ENCODE measurements at places on chromosomes 1 and 21.

GRCh38 chr1:8782001-8782620 lies 35.3 kb downstream of the RERE start:
- no peak for DNase-seq

- no peak for DNase-seq
Observed at GRCh38 chr1:3337798-3338724, 116.4 kb upstream of the ARHGEF16 start.

- DNase-seq, result no peak
Observed at GRCh38 chr1:179872558-179872957, 5.0 kb downstream of the TOR1AIP2 start.

DNA sequence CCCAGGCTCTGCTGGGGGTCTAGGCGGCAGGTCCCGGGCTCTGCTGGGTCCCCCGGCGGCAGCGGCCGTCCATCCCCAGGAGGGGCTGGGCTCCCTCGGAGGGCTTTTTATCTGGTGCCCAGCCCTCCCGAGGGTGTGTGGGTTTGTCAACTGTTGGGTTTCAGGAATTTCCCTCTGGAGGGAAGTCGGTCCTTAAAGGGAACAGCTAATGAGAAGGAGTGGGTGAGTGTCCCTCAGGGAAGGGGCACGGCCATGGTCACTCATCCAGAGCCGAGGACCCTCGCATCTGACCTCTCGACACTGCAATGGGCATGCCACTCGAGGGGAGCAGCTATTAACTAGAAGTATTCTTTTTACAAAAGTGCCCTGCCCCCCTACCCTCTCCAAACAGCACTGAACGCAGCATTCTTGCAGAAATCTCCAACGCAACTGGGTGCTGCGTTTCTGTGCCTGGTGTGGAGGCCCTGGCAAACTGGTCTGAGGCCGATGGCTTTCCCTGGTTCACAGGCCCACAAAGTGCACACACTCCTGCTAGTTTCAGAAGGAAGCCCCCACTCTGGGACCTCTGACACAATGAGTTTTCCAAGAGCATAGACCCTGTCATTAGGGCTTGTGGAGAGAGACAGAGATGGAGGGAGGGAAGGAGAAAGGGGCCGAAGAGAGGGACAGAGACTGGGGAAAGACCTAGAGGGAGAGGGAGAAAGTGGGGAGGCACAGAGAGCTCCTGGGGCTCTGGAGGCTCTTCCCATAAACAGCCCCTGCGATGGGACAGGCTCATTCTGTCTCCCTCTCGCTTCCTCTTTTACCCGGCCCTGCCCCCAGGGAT lies 1.0 kb upstream of the TSPEAR start:
- DNase-seq, result no peak

DNA sequence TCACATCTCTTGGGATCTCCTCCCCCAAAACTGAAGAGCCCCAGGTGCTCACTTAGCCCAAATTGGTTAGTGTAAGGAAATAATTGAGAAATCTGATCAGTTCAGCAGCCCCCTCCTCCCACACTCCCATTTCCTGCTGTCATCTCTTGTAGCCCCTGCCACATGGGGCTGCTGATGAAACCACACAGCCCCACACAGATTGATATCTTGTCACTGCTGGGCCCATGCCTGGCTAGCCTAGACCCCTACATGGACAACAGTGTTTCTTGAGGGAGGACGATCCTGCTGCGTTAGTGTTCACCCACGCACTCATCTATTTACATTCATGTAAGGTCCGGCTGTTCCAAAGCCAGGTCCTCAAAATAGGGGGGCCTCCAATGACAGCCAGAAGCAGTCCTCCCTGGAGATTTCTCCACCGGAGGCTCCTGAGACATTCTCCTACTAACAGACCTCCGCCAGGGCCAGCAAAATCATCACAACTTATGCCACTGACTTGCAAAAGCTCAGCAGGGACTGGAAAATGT lies 23.9 kb upstream of the RXRG start:
- DNase-seq, result no peak

GRCh38 chr1:54996869-54997710 lies 1.6 kb upstream of the BSND start:
- no peak for DNase-seq

GRCh38 chr21:44555200-44555875 lies 3.3 kb downstream of the KRTAP10-3 start:
- DNase-seq, result no peak

GRCh38 chr1:210347112-210347511 lies 18.4 kb downstream of the HHAT start:
- no peak for DNase-seq

GRCh38 chr1:37068897-37069296 lies 34.6 kb upstream of the GRIK3 start:
- no peak for DNase-seq

DNA sequence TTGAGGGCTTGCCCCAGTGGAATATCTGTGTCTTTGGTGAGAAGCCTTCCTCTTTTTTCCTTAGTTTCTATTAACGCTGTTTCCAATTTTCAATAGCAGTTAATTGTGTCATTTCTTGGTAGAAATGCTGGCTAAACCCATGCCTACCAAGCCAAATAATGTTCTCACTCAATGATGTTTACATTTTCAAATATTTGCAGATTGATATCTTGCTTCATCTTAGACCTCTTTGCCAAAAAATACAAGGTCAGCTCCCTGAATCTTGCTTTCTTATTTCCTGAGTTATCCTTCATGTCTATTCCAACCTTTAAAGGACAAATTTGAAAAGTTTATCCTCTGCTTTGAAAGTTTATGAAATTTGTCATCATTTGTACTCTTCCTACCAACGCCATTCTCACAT lies 5.1 kb downstream of the KCNJ15 start:
- no peak for DNase-seq

GRCh38 chr1:18637962-18638834 lies 7.6 kb downstream of the PAX7 start:
- DNase-seq, result no peak

DNA sequence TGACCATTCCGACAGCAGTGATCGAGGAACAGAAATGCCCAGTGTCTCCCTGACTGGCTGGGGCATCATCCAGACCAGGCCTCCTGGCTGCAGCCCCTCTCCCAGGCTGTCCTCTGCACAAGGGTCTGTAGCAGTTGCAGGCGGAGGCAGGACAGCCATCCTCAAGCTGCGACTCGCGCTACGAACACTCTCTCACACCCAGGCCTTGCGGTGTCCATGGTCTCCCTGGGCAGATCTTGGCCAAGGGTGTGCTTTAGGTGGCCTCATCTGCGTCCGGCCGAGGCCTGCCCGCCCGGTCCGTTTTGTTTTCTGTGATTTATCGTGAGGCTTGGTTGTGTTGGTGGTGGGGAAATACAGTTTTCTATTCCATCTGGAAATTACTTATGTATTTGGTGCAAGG lies 15.7 kb downstream of the FTCD start:
- DNase-seq, result no peak

DNA sequence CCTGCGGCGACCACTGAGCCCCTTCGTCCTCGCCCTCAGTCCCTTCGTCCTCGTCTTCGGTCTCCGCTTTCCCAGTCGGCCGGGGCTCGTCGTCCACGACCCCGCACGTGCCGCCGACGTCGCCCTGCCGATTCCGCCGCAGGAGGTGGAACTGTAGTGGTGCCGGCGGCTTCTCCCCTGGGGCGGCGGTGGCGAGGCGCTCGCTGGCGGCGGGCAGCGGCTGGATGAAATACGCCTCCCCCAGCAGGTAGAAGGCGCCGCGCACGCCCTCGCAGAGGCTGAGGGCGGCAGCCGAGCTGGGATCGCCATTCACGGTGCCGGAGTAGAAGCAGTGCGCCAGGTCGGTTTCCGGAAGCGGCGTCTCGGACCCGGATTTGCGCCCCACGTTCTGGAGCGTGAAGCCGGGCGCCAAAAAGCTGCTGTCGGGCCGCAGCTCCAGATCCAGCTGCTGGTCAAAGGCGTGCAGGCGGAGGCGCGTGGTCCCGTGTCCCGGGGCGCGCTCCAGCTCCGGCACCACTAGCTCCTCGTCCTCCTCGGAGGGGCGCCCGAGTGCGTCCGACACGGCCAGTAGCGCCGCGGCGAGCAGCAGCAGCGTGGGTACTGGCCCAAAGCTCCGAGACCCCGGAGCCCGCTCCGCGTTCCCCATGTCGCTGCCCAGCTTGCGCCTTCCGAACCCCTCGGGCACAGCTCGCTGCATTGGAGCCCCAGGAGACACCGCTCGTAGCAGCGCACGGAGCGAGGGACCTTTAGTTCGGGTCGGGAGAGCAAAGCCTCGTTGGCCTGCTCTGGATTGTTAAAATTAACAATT lies 747 bp downstream of the ADAMTS1 start:
- DNase-seq, result no peak

GRCh38 chr1:58762806-58763205 lies 21.0 kb downstream of the JUN start:
- DNase-seq, result no peak

DNA sequence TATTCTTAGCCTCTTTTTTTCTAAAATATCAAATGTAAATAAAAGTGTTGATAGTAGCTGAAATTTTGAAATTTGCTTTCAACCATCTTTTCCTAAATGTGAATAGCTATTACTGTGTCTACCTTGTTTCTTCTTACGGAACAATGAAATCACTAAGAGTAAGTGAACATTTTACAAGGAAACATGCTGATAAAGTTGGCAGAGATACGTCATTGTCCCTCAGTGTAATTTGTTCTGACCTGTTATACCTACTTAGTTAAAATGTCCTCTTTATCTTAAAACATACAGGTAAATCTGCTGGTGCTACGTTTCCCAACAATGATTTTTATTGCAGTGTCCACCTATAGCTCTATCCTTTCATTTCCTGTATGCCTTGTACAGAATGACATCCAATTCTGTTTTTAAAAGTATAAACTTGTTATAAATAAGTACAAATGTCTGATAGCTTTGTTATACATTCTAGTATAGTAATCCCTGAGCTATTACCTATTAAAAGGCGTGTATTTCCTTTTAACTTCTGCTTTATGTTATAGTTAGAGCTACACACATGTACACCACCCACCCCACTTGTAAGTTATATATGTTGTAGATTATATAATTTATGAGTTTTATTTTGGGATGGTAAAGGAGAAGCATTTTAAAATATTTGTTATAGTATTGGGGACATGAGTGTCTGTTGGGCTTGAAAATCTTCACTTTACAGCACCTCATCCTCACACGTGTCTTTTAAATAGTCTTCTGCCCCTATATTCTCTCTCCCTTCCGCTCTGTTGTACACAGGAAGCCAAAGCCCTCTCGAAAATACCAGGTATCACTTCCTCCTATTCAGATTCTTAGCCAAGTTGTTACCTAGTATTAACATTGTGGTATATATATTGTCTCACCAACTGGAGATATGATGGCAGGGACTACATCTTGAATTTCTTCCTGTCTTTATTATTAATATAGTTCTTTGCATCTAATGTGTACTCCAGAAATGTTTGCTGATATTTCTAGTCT lies 25.2 kb downstream of the LAMC1 start:
- no peak for DNase-seq

- DNase-seq, result no peak
Observed at GRCh38 chr1:43547538-43548072, 16.9 kb downstream of the PTPRF start.

GRCh38 chr1:109263597-109264378 lies 14.4 kb downstream of the CELSR2 start:
- DNase-seq, result peak; percentile 41

- DNase-seq, result no peak
Observed at GRCh38 chr21:34670962-34671348, 2.2 kb downstream of the CLIC6 start.

GRCh38 chr1:23736437-23737134 lies 6.7 kb upstream of the ELOA start:
- no peak for DNase-seq

GRCh38 chr1:160221089-160221488 lies 15.9 kb downstream of the PEA15 start:
- DNase-seq, result no peak

GRCh38 chr1:228417483-228418203 lies 982 bp upstream of the TRIM17 start:
- no peak for DNase-seq

DNA sequence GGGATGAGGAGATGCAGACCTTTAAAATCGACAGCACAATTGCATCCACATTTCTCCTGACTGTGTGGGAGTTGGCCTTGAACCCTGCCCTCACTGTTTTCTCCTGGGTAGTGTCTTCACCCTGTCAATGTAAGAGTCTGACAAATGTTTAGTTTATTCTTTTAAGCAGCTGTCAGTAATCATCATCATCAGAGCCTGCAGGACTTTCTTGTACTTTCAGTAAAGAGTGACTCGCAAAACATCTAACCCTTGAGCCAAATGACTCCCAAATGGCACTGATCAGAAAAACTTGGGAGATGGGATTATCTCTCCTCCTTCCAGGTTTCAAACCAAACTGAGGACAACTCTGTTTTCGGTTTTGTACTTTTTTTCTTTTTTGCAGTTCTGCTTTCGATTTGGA lies 460.2 kb downstream of the KIF26B start:
- no peak for DNase-seq

DNA sequence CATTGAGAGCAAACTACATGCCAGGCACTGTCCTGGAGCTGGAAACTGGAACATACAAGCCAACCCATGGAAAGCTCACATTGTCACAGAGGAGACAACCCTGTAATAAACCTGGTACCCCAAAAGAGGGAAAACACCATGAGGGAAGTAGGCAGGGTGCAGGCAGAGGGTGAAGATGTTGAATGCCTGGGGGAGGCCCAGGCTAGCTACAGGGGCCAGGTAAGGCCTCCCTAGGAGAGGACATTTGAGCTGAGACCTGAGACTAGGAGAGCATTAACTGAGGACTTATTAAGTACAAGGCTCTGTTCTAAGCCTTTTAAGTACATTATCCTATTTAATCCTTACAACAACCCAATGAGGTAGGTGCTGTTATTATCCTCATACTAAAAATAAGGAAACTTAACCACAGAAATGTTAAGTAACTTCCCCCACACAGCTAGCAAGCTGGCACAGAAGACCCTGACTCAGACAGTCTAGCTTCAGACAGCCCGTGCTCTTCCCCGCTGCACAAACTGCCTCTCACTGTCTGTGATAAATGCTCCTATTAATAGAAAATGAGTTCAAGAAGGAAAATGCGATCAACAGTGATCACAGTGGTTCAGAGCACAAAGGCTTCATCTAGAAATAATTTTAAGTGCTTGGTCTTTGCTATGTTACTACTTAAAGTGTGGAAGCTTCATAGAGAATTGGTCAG lies 41.8 kb downstream of the ZNF281 start:
- no peak for DNase-seq

Measured in NCI-H748 treated with DMSO at 0.1 percent for 48 hours (cell line).